ENCODE measurements at places on chromosomes 5 and 9. TPM values are rescaled to one million over a fixed set of nuclear protein-coding genes. Genes with fewer than 3 reads are reported as not detected.

DNA sequence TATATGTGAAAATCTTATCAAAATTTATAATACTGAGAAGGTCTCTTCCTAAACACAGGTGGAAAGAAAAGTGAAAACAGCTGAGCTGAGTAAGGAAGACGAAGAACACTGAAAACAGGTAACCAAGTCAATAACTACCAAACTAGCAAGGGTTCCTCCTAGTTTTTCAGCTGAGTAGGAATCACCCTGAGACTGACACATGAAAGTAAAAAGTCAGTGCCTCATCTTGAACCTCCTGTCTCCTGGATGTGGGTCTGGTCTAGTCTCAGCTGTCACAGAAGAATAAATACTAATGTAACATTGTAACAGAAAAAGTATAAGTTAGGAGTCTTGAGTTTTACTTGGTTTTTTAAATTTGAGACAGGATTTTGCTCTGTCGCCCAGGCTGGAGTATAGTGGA lies 121.0 kb downstream of the MEF2C start:
- no peaks in the 10 kb centered on the region for H3K4me1 ChIP-seq
- no peak overlapping the region for H3K27ac ChIP-seq
- H3K4me3 ChIP-seq: no peak overlapping the region
- peaks cover 5% of the 10 kb centered on the region for H3K27me3 ChIP-seq
- no peaks in the 10 kb centered on the region for H3K36me3 ChIP-seq

SNX30 gene
- 2.6 TPM for total RNA-seq

SPINK1 gene
- total RNA-seq: not detected

DNA sequence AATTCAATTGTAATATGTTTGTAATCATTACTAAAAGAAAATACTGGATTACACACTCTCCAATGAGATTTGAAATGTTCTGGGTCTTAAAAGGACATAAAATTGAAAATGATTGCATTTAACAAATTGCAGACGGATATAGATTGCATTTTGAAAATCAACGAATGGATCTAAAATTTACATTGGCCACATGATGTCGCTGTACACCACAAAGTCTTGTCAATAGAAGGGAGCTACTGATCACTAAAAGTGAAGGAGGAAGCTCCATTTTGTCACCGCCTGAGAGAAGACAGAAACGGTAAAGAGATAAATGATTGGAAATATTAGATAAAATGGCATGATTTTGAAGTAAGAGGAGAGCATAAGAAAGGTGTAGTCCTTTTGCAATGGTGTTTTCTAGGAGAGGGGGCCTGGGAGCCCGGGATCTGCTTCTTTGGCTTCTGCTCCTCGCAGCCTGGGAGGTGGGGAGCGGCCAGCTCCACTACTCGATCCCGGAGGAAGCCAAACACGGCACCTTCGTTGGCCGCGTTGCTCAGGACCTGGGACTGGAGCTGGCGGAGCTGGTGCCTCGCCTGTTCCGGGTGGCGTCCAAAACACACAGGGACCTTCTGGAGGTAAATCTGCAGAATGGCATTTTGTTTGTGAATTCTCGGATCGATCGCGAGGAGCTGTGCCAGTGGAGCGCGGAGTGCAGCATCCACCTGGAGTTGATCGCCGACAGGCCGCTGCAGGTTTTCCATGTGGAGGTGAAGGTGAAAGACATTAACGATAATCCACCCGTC lies at the start of gene PCDHA1:
Gene PCDHA1 (plus strand): TSS at position 236 of the 782 bp plus-strand sequence.
- H3K36me3 ChIP-seq: peaks cover 7% of the 10 kb centered on the region
- no peaks in the 10 kb centered on the region for H3K4me1 ChIP-seq
- no peak within 1 kb of the TSS for H3K4me3 ChIP-seq
- no peak for DNase-seq

SLC4A9 gene
- total RNA-seq: not detected

GRCh38 chr9:21605489-21605931 lies 123.4 kb upstream of the IFNE start:
- no peaks in the 10 kb centered on the region for H3K36me3 ChIP-seq
- no peak for DNase-seq
- H3K27me3 ChIP-seq: peaks cover 11% of the 10 kb centered on the region
- no peak overlapping the region for H3K4me3 ChIP-seq

- H3K36me3 ChIP-seq: no peaks in the 10 kb centered on the region
- H3K27ac ChIP-seq: no peak overlapping the region
- peaks cover 51% of the 10 kb centered on the region for H3K4me1 ChIP-seq
Measured at GRCh38 chr5:16625096-16625495, 8.3 kb upstream of the RETREG1 start.

SPINK4 gene
- total RNA-seq: not detected

NR4A3 gene
- 51.1 TPM for total RNA-seq

ADRB2 gene
- 0.37 TPM for total RNA-seq

GRCh38 chr5:73103870-73104299 lies 16.5 kb upstream of the TMEM171 start:
- H3K27ac ChIP-seq: no peak overlapping the region
- H3K4me3 ChIP-seq: no peak overlapping the region
- no peaks in the 10 kb centered on the region for H3K4me1 ChIP-seq
- no peak for DNase-seq
- no peaks in the 10 kb centered on the region for H3K36me3 ChIP-seq
- H3K27me3 ChIP-seq: peaks cover 14% of the 10 kb centered on the region

DNA sequence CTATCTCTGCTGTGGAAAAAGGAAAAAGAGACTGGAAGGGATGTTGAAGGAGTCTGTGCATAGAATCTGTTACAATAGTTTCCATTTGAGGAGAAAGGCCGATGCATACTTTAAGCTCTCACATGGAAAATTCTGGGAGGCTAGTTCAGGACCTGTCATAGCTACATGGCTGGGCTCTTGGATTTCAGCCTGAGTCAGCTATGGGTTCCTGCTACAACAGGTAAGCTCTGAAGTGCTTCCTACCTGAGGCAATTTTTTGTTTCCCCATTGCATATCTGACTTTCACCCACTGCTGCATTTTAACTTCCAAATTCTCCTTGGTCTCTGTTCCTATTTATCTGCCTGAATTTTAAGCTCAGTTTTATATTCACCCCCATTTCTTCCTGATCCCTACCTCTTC lies 310.7 kb downstream of the RAB3C start:
- no peak overlapping the region for H3K4me3 ChIP-seq
- peaks cover 14% of the 10 kb centered on the region for H3K4me1 ChIP-seq
- no peaks in the 10 kb centered on the region for H3K36me3 ChIP-seq

DNA sequence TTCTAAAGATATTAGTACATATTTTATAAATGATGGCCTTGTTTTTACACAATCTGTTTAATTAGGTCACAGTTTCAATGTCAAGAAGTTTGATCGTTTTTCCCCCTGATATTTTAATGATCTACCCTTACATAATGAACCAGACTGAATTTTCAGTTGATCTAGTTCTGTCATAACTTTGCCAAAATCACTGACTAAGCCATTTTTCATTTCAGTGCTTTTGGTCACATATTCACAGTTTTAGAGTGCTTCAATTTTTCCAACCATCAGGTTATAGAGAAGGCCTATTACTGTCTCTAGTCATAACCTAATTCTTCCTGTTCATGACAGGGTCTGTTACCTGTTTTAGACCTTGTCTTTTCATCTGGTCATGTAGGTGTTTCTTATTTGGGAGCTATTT lies 577.9 kb upstream of the PTPRD start:
- H3K36me3 ChIP-seq: no peaks in the 10 kb centered on the region
- no peak overlapping the region for H3K4me3 ChIP-seq
- no peaks in the 10 kb centered on the region for H3K27me3 ChIP-seq
- no peaks in the 10 kb centered on the region for H3K4me1 ChIP-seq
- H3K27ac ChIP-seq: no peak overlapping the region

GPR150 gene
- 0.56 TPM for total RNA-seq

MARCOL gene
- not detected for total RNA-seq

- H3K4me1 ChIP-seq: peaks cover 27% of the 10 kb centered on the region
- H3K4me3 ChIP-seq: no peak overlapping the region
- no peak overlapping the region for H3K27ac ChIP-seq
- DNase-seq: no peak
- H3K27me3 ChIP-seq: no peaks in the 10 kb centered on the region
Measured at GRCh38 chr5:112973904-112974303, 2.7 kb upstream of the DCP2 start.

DNA sequence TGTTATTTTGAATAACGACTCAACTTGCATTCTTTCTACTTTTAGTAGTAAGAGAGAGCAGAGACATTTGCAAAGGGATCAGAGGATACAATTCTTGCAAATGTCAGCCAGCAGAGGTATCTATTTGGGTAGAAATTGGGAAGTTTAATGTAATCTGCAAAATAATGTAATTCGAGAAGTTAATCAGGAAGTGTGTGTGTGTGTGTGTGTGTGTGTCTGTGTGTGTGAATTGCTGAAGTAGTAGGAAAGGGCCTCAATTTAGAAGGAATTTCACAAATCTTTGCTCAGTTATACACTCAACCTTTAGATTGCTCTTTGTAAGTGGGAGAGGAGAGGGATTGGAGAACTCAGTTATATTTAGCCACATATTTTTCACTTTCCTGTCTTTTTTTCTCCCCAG lies 11.0 kb upstream of the IFNA1 start:
- H3K36me3 ChIP-seq: no peaks in the 10 kb centered on the region
- H3K27ac ChIP-seq: no peak overlapping the region
- H3K4me3 ChIP-seq: no peak overlapping the region
- no peaks in the 10 kb centered on the region for H3K4me1 ChIP-seq
- no peak for DNase-seq

GRCh38 chr5:133928587-133929393 lies 39.6 kb downstream of the C5orf15 start:
- H3K27ac ChIP-seq: peak overlapping the region; percentile 98
- H3K36me3 ChIP-seq: no peaks in the 10 kb centered on the region
- peak overlapping the region; percentile 69 for H3K4me3 ChIP-seq
- no peak for DNase-seq
